Thoracic aorta (tissue), 2 donors: ENCODE measurements at places on chromosomes 2 and 18.

DNA sequence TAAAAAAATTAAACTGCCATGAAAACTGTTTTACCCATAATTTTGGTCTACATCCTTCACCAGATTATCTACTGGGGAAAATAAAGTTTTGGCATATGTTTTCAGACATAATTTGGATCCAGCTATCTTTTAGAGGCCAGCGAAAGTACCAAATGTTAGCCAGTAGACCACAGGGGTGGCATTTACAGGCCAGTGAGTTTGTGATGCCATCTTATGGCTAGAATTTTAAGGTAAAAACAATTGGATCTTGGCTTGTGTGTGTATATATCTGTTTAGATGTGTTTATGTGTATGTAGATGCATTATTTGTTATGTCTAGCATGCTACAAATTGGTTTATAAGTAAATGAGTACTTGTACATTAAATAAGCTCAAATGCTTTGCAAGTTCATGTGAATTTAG is 322.6 kb downstream of the ASXL3 start:
- no peak for DNase-seq

DNA sequence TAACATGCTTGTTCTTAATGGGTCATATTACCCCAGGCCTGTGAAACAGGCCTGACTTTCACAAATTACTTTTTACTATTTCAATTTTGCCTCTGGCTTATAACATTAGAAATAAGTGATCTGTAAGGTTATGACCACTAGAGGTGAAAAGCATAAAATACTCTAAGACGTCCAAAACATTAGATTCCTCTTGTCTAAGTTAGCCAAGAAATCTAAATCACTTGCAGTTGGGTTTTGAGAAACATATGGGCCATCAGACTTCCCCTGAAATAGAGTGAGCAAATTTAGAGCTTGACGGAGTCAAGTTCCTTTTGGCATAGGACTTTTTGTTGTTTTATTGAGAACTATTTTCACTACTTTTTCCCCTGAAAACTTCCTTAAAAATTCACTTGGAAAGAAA is 32.7 kb upstream of the RIT2 start:
- no peak for DNase-seq

- DNase-seq: no peak
Observed at GRCh38 chr2:174593574-174594203, 3.9 kb downstream of the WIPF1 start.

DNA sequence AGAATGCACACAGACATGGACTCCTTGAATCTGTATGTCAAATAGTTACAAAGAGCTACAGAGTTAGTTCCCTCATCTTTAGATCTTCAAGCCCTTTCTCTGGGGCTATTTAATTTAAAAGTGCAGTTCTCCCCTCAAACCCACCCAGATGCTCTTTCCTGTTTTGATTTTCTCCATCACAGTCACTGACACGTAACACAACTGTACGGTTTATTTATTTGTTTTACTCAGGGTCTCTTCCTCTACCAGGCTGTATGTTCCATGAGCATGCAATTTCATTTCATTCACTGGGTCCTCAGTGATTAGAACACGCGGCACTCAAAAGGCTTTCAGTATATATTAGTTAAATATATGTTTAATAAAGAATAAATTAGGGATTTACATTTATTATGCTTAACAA is 94.7 kb downstream of the DOCK10 start:
- DNase-seq: no peak

DNA sequence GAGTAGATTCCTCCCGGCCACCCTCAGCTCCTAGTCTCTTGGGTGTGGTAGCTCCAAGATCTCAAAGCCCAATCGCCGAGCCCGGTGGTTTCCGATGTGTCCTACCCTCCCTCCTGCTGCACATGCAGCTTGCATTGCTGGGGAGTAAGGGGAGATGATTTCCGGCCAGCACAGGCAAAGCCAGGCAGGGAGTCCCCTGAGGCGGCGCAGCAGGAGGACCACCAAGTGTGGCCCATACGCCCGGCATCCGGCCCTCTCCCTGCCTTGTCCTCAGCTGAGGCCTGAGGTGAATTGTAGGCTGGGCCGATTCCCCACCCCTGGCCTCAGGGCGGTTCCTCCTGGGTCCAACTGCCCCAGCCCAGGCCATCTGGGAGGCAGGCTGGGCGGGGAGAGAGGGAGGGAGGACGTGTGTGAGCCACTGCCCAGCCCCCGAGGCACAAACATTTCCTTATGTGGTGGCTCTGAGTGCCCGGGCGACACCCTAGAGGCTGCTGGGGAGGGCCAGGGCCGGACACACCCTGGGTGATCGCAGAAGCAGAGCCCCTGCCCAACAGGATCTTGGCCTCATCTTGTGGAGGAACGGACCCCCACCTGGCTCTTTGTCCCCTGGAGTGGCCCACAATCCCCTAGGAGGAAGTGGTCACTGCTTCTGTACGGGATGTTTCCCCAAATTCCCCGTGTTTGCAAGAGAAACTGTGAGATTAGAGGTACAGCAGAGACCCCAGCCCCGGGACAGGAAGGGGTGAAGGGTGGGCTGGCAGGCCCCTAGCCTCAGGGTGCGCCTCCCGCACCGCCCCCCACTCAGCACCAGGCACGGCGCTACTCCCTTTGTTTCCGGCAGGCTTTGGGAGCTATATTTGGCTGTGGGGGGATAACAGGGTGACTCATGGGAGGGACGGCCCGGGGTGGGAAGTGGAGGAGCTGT is 41.9 kb upstream of the PTMA start:
- DNase-seq: peak; percentile 92

GRCh38 chr18:2515908-2516625 is 55.2 kb downstream of the METTL4 start:
- peak; percentile 5 for DNase-seq

- no peak for DNase-seq
Observed at GRCh38 chr18:42620657-42621056, 494.8 kb downstream of the RIT2 start.

DNA sequence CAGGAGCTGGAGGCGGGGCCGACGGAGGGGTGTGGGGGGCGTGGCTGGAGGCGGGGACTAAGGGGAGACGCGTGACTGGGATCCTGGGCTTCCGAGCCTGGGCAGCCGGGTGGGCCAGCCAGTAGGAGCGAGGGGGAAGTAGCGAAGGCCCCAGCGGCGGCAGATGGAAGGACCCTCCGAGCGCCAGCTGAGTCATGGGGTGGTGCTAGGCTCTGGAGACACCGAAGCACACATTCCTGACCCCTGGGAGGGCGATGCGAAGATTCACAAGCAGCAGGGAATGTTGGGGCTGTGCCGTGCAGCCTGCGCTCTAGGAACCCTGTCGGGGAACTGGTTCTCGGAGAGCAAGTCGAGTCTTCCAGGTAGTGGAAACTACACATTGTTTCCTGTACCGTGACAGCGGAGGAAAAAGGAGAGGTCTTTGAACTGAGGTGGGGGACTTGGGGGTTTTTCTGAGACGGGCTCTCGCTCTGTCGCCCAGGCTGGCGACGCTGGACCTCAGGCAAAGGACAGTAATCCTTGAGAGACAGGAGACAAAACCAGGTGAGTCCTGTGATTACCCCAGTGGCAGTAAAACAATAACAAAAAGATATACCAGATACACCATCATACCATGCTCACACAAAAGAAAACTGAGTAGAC is 650 bp upstream of the AFG3L2 start:
- DNase-seq: no peak

GRCh38 chr2:106160786-106161261 is 33.3 kb downstream of the UXS1 start:
- DNase-seq: no peak

GRCh38 chr2:217193431-217194340 is 333.8 kb upstream of the TNP1 start:
- no peak for DNase-seq

GRCh38 chr2:218021536-218022071 is 18.8 kb upstream of the TNS1 start:
- DNase-seq: no peak

GRCh38 chr2:241364781-241365180 is 8.7 kb downstream of the FARP2 start:
- DNase-seq: no peak

GRCh38 chr18:21991081-21991534 is 178.3 kb upstream of the GATA6 start:
- DNase-seq: no peak

GRCh38 chr2:188333751-188334524 is 42.3 kb downstream of the GULP1 start:
- no peak for DNase-seq

DNA sequence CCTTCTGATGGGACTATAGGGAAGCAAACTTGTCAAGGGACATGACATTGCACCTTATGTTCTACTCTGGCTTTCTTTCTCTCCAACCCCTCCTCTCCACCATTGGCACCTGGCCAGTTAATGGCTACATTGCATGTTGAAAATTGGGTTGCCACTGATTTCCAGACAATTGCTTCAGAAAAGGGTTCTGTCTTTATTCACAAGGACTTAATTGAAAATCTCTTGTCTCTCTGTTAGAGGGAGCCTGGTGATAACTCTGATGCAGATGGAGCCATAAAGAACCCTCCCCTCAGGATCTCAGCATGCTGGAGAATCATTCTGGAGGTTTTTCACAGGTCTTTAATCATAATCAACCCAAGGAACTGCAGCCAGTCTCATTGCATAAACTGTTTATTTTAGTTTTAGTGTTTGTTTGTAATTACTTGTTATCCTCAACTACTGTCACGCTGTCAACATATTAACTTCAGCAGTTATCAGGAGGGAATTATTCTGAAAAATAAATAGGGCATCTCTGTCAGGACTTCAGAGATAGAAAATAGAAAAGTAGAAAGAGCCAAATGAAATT is 316.8 kb downstream of the RIT2 start:
- DNase-seq: no peak

GRCh38 chr18:61876899-61877298 is 15.9 kb downstream of the RNF152 start:
- no peak for DNase-seq

DNA sequence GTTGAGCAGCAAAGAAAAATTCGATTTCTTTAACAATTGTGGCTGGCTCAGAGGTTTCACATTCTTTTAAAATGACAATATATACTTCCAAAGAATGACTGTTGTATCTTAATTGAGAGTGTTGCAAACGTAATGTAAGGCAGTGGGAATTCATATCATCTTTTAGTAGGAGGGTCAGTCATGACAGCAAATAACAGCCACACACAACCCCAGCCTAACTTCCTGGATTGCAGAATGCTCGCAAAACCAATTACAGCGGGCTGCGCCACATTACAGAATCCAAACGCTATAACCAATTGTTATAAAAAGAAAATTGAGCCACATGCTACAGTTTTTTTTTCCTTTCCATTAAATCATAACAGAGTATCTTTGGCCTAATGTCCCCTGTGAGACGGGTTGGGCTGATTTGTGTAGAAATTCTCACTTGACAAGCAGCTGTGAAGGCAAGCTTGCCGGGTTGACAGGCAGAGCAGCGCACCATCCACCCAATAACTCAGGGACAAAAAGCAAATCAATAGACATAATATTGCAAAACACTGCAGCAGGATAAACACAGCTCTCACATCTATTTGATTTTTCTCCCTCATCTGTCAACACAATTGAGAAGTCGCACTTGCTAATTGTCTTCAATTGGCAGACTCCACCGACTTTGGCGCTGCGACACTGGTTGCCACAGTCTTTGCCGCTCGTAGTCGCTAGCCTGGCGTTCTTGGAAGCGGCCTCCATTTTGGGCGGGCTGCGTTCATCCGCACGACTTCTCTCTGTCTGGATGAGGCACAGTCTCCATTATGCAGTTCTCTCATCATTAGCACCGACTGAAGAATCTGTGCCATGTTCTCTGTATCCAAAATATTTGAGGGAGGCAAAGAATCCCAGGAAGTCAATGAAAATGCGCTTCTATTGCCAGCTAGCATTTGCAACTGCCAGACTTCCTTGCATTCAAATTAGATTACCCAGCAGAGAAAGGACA is 95.0 kb upstream of the CCDC68 start:
- DNase-seq: no peak

DNA sequence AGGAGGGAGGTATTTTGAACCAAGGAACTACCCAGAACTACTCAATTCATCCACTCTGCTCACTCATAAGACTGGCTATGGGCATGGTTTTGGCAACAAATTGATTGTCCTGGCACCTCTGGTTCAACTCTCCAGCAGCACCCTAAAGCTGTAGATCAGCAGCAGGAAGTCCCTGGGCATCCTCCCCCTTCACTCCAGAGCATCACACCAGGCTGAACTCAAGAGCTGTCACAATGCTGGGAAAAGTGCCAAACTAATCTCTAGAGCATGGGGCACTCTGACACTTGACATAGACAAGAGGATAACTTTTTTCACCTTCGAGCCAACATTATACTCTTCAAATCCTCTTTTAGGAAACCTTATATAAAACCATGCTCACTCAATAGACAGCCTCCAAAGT is 154.1 kb upstream of the RBBP8 start:
- DNase-seq: no peak

DNA sequence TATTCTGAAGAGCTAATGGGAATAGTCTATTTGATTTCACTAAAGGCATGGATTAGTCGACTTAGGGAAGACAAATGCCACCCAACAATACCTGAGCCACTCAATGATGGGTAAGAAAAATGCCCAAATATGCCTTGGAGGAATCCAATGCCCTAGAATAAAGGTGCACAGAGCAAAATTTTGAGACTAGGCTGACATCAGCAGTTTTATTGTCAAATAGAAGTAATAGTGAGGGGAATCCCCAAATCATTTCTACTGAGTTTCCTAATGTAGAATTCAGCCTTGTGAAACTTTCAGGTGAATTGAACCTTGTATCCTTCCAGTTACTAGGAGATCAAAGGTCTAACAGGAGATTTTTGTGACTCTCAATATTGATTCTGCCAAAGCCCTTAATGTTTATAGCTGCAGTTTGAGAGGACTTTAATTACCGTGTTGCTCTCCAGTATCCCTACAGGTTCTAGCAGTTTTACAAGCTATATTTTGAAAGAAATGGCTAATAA is 50.8 kb upstream of the THSD7B start:
- DNase-seq: no peak

DNA sequence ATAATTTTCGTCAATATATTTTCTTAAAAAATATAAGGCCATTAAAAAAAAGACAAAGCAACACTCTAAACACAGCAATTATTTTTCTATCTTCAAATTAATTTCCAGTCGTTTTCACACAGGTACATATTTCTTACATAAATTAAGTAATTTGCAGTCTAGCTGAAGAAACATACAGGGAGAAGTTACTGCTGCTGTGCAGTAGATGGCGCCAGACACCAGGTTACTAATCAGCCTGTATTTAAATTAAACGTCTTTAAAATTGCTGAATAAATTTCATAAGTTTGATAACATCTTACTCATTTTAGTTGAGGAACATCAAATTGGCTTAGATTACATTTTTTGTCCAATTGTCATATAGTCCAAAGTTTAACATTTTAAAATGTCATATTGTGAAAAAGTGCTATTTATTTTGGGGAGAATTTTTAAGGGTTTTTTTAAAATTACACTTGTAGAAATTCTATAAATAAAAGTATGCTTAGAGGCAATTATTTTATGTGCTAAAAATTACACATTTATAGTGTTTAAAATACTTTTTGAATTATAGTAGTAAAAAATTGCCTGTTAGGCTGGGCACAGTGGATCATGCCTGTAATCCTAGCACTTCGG is 88.4 kb downstream of the PMAIP1 start:
- no peak for DNase-seq
